ENCODE measurements at places on chromosomes 11 and 22. TPM values are rescaled to one million over a fixed set of nuclear protein-coding genes. Genes with fewer than 3 reads are reported as not detected.

The ACRV1 gene
- total RNA-seq, result not detected

The NXPE4 gene
- total RNA-seq, result not detected

The KDELR3 gene
- 224 TPM for total RNA-seq

The CHRNA10 gene
- total RNA-seq, result under 0.01 TPM

The SLC25A18 gene
- total RNA-seq, result not detected

The CDC42EP1 gene
- 6.1 TPM for total RNA-seq

The SLC22A12 gene
- total RNA-seq, result not detected

The ISX gene
- not detected for total RNA-seq

The TSPAN4 gene
- 161 TPM for total RNA-seq

The SPDYC gene
- total RNA-seq, result not detected

The RAG2 gene
- total RNA-seq, result not detected

The RFPL2 gene
- total RNA-seq, result not detected

The BIK gene
- 0.18 TPM for total RNA-seq

The DNAJB13 gene
- 0.18 TPM for total RNA-seq

The SLC5A12 gene
- not detected for total RNA-seq

DNA sequence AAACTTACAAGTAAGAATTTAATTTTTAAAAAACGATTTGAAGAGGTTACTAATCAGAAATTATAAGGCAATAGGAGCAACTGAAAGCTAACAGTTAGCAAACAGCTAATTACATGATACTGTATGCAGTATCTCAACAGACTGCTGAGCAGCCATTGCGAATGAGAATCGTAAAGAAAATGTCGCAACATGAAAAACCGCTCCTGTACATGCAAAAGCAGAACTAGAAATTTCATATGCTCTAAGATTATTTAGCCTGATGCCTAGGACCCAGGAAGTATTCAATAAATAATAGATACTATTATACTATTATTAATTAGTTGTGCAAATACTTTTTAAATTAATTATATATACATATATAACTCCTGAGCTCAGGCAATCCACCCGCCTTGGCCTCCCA, 48.7 kb upstream of the EP300 start:
- DNase-seq, result no peak

GRCh38 chr11:85167038-85167437, 460.1 kb downstream of the DLG2 start:
- DNase-seq, result peak; percentile 1

- DNase-seq, result no peak
Observed at GRCh38 chr11:112810951-112811350, 150.3 kb upstream of the NCAM1 start.

GRCh38 chr11:12390687-12391110, 13.3 kb downstream of the PARVA start:
- no peak for DNase-seq

DNA sequence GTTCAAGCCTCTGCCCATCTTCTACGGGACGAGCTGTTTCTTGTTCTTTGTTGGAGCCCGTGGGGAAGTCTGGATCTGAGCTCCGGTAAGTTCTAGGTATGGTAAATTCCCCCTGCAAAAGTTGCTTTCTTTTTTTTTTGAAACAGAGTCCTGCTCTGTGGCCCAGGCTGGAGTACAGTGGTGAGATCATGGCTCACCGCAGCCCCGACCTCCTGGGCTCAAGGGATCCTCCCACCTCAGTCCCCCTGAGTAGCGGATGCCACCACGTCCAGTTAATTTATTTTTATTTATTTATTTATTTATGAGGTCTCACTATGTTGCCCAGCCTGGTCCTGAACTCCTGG, 35.5 kb upstream of the MOB2 start:
- DNase-seq, result no peak

- no peak for DNase-seq
Observed at GRCh38 chr11:538431-539051, 1.2 kb downstream of the LRRC56 start.

DNA sequence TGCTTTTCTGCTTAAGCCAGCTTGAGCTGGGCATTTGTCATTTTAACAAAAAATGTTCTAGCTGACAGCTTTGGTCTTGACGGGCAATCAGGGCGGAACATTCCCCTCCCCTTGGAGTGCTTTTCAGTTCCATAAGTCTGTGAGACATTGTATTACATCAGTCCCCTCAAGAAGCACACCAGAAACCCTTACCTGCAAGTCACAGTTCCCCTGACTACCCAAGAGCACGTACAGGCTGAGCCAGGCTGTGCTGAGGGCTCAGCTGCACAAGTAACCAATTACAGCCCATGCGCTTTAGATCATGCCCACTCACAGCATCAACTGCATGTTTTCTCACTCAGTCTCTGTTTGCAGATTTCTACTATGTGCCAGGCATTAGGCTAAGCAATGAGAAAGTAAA, 19.1 kb downstream of the HIRA start:
- DNase-seq, result no peak

DNA sequence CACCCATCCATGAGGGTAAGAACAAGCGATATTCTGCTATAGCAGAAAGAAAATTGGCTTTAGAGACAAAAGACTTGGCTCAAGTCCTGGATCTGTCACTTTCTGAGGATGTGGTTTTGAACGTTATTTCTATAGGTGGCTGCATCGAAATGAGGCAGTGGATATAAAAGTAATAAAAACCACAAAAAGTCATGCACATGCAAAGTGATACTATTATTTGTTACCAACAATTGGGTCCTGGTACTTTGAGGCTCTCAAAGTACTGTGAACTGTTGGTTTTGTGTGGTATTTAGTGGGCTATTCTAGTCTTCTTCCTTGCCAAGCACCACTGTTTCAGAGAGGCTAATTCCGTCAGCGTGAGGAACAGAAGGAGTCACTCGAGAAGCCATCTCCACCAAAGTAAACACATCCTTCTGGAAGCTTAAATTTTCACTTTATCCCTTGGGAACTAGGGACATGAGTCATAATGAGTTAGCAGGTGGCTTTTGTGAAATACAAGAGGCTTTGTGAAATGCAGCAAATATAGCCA, 13.1 kb downstream of the UBASH3B start:
- peak; percentile 98 for DNase-seq

DNA sequence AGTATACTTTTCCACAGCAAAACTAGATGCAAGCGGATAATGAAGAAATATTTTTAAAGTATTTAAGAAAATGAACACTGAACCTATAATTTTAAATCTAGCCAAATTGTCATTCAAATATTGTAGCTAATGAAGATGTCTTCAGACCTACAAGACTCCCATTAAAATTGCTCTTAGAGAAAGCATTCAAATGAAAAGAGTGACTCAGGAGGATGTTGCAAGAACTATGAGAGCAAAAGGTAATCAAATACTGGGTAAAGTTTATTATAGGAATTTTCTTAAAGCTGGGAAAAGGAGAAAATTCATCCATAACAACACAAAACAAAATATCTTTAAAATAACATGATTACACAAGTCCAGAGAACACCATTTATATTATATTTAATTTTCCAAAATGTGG, 5.4 kb upstream of the POU2AF1 start:
- peak; percentile 19 for DNase-seq

- no peak for DNase-seq
Observed at GRCh38 chr11:57979532-57980079, 44.1 kb upstream of the OR9Q1 start.

- no peak for DNase-seq
Observed at GRCh38 chr11:70033711-70034070, 44.4 kb upstream of the ANO1 start.

DNA sequence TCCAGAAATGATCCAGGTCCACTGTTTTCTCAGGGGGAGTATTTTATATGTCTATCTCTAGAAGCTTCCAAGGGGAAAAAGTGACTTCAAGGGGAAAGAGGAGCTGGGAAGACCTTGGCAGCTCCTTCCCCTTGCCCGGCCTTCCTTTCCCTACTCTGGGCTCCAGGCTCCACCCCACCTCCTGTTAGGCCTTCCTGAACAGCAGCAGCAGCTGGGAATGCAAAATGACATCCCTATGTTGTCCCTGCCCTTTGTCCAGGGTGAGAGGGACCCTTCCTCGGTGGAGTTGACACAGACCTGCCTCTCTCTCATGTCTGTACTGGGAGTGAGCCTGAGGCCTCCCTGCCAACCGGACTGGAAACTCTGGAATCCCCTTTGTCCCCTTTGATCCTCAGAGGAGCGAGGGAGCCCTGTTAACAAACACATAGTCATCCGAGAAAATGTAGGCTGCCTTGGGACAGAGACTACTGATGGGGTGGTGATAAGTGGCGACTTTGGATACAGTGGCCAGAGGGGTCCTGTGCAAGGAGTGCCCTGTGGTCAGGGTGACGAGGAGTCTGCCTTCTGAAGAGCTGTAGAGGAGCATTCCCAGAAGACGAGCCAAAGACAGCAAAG, 9.0 kb upstream of the MALAT1 start:
- no peak for DNase-seq

- DNase-seq, result no peak
Observed at GRCh38 chr11:2893935-2894334, 8.4 kb upstream of the CDKN1C start.

DNA sequence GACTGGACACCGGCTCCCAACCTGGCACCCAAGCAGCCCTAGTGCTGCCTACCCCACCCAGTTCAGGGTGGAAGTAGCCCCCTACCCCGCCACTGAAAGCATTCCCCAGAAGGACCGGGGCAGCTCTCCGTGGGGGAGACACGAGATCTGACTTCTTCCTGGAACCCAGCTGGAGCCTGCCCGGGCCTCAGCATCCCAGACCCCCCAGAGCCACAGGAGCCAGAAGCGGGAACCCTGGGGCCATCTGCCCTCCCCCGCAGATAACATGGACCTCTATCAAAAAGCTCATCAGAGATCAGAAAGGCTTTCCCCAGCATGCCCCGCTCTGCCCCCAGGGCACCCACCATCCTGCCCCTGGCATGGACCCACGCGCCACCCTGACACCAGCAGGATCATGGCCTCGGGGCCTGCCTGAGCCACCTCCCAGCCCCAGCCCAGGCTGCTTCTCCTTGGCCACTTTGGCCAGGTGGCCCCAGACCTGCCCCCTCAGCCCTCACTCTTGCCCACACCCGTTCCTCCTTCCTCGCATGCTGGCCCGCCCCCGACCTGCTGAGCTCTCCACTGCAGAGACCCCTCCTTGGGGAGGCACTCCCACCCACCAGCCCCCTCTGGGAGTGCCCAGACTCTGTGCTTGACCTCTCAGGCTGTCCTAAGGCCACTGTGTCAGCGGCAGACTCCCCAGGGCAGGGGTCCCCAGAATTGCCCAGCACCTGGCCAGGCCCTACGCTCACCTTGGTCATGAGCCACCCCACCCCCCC, 17.1 kb downstream of the WNT7B start:
- no peak for DNase-seq

DNA sequence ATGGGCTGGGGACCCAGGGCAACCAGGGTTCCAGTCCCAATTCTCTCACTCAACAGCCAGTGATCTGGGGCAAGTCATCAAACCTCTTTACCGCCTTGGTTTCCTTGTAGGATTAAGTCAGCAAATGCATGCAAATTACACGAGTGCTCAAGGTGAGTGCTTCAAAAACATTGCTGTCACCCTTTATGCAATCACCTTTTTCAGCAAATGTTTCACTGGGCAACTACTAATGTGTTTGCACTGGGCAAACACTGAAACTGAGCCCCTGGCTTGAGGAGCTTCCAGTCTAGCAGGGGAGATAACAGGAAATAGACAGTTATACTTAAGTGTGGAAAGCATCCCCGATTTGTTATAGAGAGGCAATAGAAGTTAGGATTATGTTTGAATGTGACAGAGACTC, 37.7 kb upstream of the DMC1 start:
- no peak for DNase-seq

- peak; percentile 6 for DNase-seq
Observed at GRCh38 chr22:39808081-39808480, 85.5 kb downstream of the ENTHD1 start.

DNA sequence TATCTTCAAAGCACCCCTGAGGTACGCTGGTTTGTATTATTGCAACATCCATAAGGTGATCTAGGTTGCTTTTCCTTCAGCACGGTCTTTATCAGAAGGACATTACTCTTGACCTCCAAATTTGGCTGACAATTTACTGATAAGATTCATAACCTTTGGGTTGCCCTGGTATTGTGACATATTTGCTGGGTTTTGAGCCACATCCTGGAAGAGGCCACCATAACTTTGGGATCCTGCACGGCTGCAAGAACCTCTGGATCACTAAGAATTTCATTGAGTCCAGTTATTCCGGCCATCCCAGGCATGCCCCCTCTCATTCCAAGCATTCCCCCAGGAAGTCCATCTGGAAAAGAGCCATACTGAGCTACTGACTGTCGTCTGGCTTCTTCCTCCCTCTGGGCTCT, 6.5 kb upstream of the PLET1 start:
- DNase-seq, result no peak

DNA sequence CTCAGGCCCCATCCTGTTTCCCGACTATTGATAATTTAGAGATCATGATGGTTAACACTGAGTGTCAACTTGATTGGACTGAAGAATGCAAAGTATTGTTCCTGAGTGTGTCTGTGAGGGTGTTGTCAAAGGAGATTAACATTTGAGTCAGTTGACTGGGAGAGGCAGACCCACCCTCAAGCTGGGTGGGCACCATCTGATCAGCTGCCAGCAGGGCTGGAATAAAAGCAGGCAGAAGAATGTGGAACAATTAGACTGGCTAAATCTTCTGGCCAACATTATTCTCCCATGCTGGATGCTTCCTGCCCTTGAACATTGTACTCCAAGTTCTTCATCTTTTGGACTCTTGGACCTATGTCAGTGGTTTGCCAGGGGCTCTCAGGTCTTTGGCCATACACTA, 1170.0 kb upstream of the CNTN5 start:
- no peak for DNase-seq

DNA sequence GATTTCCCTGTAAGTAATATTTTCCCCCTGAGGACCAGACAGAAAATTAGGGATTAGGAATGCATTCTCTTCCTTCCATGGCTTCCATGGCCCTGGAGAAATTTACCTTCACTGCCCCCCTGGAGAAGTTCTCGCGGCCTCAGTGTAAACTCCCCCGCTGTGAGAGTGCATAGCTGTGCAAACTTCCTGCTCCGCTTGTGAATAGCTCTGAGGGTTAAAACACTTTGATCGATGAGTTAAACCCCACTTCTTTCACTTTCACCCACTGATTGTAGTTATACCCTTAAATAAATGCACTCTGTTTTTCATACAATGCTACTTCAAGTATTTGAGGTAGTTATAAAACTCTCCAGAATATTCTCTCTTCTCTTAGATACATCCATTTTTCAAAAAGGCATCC, 190.8 kb downstream of the DSCAML1 start:
- no peak for DNase-seq

DNA sequence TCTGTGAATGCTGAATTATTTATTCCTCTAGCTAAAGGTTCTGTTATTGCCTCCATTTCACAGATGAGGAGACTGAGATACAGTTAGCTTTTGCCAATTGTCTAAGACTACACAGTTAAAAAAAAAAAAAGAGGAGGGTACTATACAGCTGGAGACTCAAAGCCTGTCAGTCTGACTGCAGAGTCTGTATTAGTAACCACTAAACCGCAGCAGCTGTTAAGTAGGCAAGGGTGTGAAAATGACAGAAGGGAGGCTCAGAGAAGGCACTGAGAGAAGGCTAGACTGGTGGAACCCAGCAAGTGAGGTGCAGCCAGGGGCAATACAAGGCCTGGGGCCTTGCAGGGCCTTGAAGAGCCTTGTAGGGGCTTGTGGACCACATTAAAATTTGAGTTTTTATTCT, 181.2 kb downstream of the CSNK2A3 start:
- DNase-seq, result no peak

GRCh38 chr11:92380882-92381281, 156.3 kb downstream of the FAT3 start:
- DNase-seq, result peak; percentile 77

Data from IMR-90 (cell line).